ENCODE measurements at places on chromosomes 5 and 9.

DNA sequence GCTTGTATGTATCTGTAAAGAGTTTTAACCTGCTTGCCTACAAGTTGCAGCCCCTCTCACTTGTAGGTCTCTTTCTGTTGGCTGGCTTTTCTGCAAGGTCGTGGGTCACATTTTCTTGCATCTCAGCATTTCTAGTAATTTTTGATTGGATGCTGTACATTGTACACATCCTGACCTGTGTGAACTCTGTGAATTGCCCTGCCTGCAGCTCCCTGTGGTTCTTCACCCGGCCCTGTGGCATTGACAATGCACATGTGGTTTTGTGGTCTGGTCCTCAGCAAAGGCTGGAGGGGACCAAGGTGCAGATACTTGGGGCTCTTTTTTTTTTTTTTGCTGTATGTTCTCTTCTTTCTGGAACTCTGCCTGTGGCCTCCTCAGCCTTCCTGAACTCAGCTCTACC is 53.6 kb downstream of the WNK2 start:
- DNase-seq: no peak

DNA sequence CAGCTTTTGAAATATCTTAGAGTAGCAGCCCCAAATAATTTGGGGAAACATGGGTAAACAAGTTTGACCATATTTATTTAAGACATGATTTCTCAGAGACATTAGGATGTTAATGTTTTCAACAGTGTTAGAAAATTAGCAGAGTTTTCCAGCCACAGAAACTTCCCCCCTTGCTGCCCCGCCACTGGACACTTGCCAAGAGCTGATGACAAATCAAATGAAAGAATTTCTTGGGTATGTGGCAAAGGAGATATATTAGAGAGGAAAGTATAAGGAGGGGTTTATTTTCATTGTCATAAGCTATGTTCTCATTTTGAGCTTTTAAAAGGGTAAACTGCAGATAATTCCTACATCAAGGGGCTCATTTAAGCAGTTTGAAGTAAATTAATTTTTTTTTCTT is 15.9 kb downstream of the GABRA1 start:
- DNase-seq: no peak

DNA sequence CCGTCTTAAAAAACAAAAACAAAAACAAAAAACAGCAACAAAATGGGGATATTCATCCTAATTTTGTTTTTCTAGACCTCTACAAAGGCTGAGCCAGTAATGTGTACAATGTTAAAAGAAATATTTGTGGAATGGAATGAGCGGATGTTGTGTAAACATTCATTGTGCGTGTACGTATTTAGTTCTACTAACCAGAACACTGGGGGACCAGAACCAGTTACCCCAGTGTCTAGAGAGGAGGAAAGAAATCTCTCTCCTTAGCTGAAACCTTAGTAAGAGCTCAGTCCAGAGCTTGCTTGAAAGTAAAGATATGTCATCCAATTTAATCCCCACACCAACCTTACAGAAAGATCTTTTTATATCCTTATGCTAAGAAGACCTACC is 106.7 kb upstream of the CPEB4 start:
- DNase-seq: no peak

DNA sequence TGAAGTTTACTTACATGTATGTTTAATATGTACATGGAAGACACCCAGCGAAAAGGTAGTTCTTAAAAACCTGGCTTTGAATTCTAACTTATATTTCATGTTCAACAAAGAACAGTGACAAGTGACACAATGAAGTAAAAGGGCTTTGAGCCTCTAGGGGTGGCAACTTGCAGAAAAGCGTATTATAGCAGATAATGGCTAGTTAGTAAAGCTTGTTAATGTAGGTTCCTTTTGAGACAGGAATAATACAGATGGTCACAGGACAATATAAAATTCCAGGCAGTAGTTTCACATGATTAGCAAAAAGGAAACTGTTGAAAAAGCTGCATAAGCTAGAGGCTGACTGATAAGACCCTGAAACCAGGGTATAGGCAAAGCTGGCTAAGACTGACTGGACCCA is 132.4 kb upstream of the FTMT start:
- no peak for DNase-seq

GRCh38 chr5:90022711-90023053 is 386.9 kb downstream of the CETN3 start:
- no peak for DNase-seq

DNA sequence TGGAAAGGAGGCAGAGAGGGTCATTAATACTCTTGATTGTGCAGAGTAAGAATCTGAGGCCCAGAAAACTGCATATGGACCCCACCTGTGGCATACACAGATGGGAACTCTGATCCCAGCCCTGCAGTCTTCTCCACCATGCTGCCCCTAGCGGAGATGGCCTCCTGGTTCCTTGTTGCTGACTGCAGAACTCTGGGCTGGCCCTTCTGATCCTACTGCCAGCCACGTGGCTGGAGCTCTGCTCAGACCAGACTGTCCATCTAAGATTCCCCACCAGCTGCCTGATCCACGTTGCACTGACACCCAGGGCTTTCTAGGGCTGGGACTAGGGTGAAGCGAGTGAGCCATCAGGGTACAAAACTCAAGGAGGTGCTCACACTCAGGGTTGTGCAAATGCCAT is 245.7 kb upstream of the NR4A3 start:
- no peak for DNase-seq

DNA sequence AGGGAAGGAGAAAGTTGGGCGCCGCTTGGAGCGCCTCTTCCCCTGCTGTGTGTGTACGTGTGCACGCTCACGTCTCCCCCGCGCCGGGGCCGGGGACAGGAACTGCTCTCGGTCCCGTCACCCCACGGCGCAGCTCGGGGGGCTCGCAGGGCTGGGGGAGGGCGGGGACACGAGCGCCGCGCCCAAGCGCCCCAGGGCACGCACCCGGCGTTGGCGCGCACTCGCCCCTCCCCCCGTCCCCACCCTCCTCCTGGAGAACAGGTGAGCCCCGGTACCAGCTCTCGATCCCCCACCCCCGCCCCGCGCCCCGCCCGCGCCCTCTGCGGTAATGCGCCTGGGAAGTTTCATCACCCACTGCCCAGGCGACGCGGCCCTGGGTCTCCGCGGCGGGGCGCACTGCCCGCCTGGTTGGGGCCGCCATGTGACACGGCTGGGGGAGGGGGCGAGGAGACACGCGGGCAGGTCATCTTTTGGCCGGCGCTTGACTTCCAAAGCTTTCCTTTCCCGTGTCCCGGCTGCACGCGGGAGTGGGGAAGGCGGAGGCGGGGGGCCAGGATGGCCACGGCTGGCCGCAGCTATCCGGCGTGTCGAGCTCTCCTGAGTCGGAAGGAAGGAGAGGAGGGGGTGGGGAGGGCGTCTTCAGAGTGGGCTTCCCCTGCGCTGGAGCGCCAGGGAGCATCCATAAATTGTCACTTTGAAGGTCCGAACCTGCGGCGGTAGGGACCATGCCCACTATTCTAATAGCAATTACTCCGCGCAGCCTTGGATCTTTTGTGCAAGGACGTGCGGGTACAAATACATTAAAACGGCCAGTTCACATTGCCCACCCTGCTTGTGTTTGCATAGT is 1.5 kb upstream of the STC2 start:
- DNase-seq: peak; percentile 57
